Anterior cingulate cortex (tissue), 58 donors: ENCODE measurements at places on chromosomes 7 and 10.

GRCh38 chr7:41696323-41696916 lies 6.5 kb downstream of the INHBA start:
- DNase-seq = peak; percentile 73

GRCh38 chr7:16409777-16410176 lies 11.6 kb downstream of the CRPPA start:
- DNase-seq = no peak

- no peak for DNase-seq
Observed at GRCh38 chr10:7445474-7446185, 34.8 kb upstream of the SFMBT2 start.

DNA sequence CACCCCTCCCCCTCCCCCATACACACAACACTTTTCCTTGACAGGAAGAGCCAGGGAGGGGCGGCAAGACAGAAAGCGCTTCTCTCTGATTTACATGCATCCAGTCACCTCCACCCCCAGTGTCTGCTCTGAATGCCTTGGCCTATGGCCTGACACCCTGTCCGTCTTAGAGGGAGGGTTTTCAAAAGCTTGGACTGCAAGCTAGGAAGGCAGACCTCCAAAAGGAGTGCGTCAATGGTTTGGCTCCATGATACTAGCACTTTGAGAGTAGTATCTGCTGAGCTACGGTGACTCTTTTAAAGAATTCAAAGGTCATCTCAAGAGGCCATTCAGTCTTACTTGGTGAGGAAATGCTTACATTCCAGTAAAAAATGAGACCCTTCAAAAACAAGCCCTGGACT lies 20.3 kb upstream of the PAX2 start:
- no peak for DNase-seq

DNA sequence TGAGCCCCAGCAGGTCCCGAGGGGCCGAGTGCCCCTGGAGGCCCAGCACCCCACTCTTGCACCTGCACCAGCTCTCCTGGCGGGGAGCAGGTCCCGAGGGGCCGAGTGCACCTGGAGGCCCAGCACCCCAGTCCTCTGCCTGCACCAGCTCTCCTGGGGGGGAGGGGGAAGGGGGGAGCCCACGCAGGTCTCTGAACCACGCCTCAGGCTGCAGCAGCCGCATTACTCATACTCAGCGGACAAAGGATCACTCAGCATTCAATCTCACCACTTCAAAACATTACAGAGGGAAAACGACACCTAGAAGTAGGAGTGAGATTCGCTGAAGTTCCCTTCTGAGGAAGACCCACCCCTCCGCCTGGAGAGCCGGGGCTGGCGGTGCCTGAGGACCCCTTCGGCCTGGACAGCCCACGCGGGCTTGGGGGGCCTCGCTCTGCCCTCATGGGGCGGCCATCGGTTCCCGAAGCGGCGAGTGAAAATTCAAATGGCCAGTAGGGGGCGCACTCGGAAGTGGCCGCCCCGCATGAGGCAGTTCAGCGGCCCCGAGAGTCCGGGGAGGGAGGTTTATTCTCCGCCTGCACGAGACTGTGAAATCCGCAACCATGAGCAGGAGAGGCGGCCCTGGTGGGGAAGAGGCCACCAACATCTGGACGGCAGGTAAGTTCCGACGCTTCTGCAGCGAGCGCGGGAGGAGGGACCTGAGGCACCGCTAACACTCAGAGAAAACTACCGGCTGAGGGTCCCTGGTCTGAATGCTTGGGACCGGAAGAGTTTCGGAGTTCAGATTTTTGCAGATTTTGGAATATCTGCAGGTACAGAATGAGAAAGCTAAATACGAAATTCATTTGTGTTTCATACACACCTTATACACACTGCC lies 1.1 kb upstream of the GPER1 start:
- DNase-seq = peak; percentile 31

DNA sequence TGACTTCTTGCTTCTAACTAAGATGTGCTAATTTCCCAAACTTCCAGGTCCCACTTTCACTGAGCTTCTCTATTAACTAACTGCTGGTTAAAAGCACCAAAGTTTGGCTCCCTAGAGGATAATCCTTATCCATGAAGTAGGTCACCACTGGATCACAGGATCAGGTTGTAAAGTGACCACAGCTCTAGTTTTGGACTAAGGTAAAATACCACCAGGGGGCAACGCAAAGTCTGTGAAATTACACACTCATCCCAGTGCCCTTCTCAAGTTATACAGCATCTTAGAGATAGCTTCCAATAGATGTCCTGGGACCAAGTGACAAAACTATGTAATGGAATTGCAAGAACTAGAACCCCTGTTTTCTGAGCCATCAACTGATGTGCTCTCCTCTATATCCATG lies 116.4 kb upstream of the ASAH2 start:
- DNase-seq = no peak

GRCh38 chr7:104453190-104453589 lies 124.8 kb downstream of the LHFPL3 start:
- no peak for DNase-seq

- no peak for DNase-seq
Observed at GRCh38 chr7:27359181-27360125, 116.9 kb downstream of the EVX1 start.

DNA sequence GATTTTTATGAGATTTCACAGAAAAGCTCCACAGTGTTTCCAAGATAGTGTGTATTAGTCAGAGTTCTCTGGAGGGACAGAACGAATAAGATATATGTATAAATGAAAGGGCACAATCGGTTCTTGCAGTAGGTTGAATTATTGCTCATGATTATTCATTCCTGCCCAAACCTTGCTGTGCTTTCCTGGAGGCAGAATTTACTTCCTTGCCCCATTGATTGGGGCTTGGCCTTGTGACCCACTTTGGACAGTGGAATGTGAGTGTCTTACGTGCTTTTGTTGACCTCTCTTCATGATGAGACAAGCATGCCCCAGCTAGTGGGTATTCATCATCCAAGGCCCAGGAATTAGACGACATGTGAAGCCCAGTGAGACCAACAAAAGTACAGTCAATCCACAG lies 53.0 kb upstream of the ABCB5 start:
- no peak for DNase-seq

DNA sequence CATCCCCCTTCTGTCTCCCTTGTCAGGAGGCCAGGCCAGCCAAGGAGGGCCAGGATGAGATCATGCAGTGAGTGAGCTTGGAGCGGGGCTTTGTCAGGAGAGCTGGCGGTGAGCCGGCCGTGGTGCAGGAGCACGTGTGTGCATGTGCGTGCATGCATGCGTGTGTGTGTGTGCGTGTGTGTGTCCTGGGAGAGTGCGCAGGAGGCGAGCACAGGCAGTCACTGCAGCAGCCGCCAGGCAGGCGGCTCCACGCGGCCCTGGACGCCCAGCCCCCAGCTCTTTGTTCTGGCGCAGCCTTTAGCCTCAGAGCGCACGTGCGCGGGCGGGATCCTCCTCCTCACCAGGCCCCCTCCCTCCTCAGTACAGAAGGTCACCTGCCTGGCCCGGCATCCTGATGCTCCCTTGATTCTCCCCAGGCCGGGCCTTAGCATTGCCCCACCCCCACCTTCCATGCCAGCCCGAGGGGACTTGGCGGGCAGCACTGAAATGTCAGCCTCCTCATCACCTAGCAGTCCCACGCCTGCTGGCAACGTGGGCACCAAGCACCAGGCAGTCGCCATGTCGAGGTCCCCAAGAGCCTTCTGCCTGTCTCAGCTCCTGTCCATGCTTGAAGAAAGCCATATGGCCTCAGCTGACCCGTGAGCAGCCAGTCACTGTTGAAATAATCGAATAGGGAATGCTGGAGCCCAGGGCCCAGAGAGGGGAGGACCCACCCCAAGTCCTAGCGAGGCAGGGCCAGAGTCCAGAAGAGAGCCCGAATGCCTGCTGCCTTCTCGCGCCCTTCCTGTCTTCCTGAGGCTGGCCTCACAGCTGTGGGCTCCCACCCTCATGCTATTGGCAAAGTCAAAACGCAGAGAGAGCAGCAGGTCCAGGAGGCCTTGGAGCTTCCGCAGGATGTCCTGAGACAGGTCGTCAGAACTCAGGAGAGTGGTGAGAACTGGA lies 125.9 kb upstream of the PPIF start:
- peak; percentile 74 for DNase-seq

DNA sequence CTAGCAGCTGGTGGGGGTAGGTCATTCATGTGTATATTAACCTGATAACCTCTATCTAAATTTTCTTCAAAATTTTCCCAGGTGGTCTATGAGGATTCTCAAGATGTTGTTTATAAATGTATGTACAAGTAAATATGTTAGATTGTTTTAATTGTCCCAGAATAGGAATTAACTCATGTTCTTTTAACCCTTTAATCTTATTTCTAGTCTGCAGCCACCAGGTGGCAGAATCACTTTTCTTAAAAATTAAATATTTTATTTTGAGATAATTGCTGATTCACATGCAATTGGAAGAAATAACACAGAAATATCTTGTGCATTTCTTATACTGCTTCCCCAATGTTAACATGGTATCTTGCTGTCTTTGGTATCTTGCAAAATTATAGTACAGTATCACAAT lies 589.5 kb downstream of the ARL4A start:
- no peak for DNase-seq

GRCh38 chr7:102280521-102280920 lies 6.1 kb upstream of the SH2B2 start:
- no peak for DNase-seq

GRCh38 chr10:122553341-122553740 lies 7.2 kb upstream of the DMBT1 start:
- no peak for DNase-seq

DNA sequence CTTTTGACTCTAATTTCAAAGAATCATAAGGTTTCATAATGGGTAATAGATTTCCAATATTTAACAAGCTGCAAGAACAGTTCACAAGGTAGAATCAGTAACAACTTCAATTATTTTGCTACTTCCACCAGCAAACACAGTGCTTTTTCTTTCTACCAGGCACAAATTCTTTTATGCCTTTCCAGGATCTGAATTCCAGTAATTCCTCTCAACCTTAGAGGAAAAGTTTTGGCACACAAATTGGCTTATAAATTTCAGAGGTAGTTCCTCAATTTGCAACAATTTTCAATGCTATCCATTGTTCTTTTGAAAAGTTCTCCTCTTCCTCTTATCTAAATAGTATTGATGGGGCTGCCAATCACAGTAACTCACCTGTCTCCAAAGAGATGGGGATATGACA lies 665.4 kb upstream of the PHF14 start:
- no peak for DNase-seq

GRCh38 chr10:105473170-105473569 lies 832.1 kb downstream of the SORCS3 start:
- no peak for DNase-seq

- DNase-seq = no peak
Observed at GRCh38 chr7:108078691-108079090, 51.5 kb downstream of the LAMB4 start.

- DNase-seq = no peak
Observed at GRCh38 chr7:55457801-55458200, 92.7 kb downstream of the LANCL2 start.

DNA sequence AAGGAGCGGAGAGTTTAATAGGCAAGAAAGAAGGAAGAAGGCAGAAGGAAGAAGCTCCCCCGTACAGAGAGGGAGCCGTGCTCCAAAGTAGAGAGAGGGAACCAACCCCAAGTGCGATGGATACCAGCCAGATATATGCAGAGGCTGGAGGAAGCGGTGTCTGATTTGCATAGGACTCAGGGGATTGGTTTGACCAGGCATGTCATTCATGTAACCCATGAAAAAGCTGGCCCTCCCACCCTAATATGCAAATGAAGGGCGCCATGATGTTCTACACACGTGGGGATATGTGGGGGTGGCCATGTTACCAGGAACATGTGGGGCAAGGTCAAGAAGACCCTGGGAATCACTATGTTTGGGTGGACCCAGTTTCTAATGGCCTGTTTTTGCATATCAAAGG lies 40.6 kb upstream of the FAM3C start:
- DNase-seq = no peak

DNA sequence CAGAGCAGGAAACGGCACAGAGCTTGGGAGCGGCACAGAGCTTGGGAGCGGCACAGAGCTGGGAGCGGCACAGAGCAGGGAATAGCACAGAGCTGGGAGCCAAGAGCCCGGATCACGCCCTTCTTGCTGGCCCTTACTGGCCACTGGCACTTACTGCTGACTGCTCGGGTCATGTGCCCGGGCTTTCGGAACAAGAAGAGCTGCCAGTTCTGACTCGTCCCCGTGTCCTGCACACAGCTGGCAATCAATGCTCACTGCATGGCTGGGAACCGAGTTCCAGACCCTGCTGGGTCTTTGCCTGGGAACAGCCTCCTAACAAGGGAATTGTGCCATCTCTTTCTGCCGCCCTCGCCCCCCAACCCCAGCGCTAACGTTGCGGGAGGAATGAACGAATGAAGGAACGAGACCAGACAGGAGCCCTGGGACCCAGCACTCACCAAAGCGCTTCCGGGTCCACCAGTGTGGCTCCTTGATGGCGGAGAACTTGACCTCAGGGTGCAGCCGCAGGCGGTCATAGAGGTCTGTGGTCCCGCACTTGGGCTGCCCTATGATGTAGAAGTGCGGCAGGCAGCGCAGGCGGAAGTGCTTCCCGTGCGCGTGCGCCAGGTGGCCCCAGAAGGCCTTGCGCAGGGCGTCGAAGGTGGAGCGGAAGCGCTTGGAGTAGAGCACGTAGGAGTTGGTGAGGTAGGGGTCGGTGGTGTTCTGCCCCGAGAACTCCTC lies 49.1 kb downstream of the CHST15 start:
- no peak for DNase-seq

GRCh38 chr7:80583901-80584300 lies 54.5 kb upstream of the CD36 start:
- no peak for DNase-seq

DNA sequence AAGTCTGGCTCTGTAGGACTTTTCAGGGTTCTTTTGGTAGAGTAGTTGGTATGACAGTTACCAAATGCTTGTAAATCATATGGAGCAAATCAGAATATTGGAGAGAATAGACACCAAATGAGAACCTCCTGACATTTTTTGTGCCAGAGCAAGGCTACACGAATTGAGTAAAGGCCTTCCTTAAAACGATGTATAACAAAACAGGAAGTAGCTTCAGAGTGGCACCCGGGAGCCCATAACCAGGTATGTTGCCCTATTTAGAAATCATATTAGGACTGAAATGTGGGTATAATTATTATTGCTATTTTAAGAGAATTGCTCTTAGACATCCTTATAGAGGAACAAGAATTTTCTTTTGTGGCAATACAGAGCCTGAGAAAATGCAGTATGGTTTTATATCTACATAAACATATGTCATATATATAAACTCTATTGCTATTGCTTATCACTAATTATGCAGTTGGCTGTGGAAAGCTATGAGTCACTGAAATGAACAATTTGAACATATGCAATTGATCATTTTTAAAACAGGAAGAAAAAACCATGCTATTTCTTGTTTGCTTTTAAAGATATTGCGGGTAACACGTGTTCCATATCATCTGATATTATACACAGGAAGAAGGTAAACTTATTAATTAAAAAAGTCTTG lies 197.4 kb upstream of the MTPN start:
- no peak for DNase-seq

GRCh38 chr10:64275774-64276173 lies 754.6 kb downstream of the REEP3 start:
- DNase-seq = no peak

DNA sequence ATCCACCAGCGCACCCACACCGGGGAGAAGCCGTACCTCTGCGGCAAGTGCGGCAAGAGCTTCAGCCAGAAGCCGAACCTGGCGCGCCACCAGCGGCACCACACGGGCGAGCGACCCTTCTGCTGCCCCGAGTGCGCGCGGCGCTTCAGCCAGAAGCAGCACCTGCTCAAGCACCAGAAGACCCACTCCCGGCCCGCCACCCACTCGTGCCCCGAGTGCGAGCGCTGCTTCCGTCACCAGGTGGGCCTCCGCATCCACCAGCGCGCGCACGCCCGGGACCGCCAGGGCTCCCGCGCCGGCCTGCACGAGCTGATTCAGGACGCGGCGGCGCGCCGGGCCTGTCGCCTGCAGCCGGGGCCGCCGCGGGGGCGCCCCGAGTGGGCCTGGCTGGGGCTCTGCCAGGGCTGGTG lies 17.7 kb downstream of the ZNF775 start:
- no peak for DNase-seq

GRCh38 chr10:34938399-34938670 lies 123.2 kb upstream of the PARD3 start:
- DNase-seq = no peak
